ENCODE measurements at places on chromosomes 4 and X.

DNA sequence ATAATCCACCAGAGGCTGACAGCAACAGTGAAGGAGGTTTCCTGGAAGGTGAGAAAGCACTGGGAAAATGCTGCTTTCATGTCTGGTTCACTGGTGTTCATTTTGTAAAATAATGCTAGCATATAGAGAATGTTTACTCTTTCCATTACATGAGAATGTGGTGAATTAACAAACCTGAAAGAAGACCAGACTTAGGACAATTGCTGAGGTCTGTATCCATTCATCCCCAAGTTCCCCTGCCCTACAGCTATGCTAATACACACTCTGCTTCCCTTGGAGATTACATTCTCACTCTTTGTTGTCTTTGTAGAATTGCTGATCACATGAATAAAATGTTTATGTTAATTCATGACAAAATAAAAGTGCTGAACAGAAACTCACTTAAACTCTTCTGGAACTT lies 99.5 kb downstream of the ARHGAP6 start:
- no peak for DNase-seq

DNA sequence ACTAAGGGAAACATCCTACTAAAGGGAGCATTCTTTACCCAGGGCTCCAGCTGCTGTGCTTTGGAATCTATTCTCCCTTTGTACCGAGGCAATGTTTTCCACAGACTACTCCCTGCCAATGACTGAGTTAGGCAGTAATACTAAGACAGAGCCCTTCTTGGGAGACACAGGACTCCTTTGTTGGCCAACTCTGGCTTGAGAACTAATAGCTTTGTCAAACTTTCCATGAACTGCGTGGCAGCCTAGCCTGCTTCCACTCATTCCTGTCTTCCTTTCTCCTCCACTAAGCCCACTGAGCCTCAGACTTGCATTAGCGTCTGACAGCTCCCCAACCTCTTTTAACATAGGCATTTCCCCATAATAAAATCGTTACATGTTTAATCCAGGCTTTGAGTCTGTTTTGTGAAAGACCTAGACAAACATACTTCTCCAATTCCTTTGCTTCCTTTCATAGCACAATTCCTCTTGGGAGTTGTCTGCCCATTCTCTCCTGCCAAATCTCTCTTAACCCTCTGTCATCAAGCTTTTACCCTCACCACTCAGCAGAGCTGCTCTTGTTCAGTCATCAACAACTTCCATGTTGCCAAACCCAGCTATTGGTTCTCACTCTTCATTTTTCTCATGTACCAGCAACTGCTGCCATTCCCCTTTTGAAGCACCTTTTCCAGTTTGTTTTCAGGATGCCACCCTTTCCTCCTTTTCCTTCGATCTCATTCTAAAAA lies 300.3 kb upstream of the IGFBP7 start:
- no peak for DNase-seq

DNA sequence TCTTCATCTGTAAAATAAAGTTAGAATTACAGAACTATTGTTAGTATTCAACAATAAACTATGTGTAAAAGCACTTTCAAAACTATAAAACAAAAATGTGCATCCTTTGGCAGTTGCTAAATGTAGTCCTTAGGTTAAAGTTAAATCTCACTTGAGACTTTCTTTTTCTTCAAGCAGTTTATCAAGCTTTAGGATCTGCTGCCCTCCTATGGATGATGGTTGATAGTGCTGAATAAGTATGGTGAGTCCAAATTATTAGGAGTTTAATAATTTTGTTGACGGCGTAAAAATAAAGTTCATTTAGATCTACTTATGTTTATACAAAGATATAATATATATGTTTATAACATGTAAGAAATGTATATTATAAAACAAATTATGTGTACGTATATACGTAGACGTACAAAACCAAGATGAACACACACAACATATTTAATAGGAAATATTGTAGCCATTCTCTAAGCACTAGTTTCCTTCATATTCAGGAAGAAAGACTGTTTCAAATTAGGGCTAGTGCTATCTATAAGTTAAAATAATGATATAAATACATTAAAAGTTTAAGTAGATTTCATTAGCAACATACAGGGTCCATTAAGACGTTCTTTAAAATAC lies 22.3 kb downstream of the UGT2A2 start:
- DNase-seq, result no peak

- no peak for DNase-seq
Observed at GRCh38 chr4:189124149-189124758, 816.4 kb upstream of the FRG1 start.

- DNase-seq, result no peak
Observed at GRCh38 chrX:133697656-133698055, 282.4 kb upstream of the GPC4 start.

DNA sequence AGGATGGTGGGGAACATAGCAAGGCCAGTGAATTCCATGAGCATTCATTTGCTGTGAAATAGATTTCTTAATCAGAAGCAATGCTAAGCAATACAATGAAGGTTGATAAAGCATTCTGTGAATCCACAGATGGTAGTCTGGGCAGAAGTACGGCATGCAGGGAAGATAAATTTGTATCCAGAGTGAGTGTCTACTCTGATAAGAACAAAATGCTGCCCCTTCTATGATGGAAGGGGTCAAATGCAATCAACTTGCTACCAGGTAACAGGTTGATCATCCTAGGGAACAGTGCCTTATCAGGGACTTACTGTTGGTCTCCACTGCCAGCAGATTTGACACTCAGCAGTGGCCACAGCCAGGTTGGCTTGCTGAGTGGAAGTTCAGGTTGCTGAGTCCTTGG lies 189.4 kb downstream of the MAB21L2 start:
- no peak for DNase-seq

DNA sequence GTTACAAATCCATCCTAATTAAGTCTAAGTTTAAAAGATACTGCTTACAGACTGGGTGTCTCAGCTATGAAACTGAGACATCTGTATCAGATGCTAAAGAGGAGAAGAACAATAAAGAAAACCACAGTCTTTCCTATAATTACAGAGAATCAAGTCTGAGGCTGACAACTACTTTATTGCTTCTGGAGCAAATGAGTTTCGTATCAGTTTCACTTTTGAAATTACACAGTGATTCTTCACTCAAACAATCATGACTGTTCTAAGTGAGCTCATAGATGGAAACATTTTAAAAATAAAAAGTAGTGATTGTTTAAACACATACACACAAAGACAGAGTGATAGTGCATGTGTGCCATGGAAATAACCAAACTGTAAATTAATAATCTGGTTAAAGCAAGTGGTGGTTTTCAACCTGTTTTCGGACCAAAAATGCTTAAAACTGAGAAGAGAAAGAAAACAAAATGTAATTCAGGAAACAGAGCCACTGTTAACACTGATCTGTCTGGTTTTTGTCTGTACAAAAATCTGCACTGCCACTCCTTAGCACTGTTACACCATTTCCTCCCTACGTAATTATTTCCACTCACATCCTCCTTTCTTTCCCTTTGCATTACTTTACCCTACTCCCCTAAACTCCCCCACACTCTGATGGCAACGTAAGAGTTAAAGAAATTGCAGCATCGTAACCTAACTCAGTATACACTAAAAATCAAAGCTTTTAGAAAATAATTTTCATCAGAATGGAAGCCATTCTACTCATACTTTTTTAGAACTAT lies 12.5 kb downstream of the RFC1 start:
- peak; percentile 25 for DNase-seq

DNA sequence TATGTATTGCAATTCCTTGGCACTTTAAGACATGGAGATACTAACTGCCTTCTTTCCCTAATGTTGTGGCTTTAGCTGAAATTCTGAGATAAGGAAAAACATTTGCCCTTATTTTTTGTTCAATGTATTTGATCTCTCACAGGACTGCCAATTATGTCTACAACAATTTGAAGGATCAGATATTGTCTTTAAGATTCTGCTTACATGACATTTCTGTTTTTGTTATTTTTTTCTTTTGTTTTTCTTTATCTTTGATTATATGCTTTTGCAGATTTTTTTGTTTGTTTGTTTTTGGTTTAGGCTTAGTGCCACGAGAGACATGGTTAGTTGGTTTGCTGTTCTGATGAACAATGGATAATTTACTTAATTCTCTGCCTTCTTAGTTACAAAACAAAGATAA lies 303.3 kb downstream of the TECRL start:
- no peak for DNase-seq

DNA sequence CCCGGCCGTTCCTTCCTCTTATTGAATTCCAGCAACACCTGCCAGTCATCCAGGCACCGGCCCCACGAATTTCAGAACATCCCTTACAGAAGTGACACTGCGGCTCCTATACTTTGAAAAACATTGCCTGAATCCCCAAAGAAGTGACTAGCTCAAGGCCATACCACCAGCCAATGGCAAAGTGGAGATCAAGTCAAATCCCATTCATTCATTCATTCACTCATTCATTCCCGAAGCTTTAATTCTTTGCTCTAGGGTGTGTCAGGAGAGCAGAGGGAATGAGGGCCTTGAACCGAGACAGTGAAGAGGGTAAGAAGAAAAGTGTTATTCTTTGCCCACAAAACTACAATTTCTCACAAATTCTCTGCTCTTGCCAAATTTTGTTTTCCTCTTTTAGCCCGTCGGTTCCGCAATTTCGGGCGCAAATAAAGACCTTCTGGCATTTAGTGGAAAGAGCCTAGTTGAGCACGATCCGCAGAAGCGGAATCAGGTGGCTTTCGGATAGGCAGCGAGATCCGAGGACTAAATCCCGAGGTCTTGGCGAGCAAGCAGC lies 824 bp upstream of the HMGB3 start:
- DNase-seq, result no peak

DNA sequence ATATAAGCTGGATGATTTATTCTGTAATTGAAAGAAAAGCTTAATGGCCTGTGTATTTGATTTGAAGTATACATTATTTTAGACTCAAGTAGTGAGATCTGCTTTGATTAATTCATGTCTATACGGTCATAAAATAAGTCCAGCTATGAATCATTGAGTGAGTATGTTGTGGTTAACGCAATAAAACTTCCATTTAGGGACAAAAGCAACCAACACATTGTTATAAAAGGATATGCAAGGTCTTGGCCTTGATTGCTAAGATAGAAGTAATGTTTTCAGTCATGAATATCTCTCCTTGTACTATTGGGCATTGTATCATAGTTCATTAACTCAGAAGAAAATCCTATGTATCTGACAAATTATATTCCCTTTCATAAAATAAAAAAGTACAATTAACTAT lies 162.1 kb downstream of the EPHA5 start:
- DNase-seq, result no peak

- DNase-seq, result no peak
Observed at GRCh38 chrX:46710927-46711623, 47.8 kb downstream of the SLC9A7 start.

DNA sequence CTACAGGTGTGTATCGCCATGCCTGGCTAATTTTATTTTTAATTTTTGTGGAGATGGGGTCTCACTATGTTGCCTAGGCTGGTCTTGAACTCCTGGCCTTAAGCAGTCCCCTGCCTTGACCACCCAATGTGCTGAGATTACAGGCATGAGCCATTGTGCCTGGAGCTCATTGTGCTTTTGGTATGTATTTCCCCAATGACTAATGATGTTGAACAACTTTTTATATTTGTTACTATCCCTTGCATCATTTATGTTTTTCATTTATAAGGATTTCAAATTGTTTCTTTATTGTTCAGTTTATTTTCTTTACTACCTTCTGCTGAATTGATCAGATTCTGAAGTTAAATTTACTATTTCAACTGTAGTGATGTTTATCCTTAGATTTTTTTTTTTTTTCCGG lies 199.7 kb downstream of the CEP135 start:
- no peak for DNase-seq

DNA sequence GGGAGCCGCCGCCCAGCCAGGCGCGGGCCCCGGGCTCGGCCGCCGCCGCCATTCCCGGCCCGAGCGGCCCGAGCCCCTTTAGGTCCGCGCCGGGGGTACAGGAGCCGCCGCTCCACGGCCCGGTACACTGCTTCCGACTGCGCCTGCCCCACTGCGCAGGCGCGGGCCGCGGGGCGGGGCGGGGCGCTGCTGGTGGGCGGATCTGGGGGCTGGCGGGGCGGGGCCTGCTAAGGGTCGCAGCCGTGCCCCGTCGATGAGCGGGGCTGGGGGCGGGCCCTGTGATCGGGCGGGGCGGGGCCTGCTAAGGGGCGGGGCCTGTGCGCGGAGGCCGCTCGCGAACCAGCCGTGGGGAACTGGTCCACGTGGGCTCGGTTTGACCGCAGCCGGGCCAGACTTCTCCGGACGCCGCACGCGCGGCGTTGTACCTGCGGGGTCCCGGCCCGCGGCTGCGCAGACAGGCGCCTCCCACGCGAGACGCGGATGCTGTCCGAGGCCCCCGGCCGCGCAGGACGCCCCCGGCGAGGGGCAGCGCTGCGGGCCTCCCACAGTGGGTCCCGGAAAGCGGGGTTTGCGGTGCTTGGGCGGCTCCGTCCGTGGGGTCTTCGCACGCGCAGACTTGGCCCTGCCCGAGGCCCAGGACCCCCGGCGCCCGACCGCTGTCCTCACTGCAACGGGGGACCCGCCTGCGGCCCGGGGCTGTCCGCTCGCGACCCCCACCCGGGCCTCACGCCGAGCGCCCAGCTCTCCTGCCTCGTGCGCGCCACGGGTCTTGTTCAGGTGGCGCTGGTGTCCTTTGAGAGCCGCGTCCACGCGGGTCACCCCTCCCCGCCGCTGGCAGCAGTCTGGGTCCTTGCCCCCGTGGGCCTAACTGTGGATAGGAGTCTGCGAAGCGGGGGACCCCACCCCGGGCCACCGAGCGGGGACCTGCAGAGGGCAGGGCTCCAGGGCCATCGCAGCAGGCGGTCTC lies at the start of gene DGKQ:
Gene DGKQ, minus strand, starts transcription at position 139 of the 967 bp plus-strand sequence. Its CDS starts 87 bp downstream, at position 52.
- peak; percentile 97 for DNase-seq

DNA sequence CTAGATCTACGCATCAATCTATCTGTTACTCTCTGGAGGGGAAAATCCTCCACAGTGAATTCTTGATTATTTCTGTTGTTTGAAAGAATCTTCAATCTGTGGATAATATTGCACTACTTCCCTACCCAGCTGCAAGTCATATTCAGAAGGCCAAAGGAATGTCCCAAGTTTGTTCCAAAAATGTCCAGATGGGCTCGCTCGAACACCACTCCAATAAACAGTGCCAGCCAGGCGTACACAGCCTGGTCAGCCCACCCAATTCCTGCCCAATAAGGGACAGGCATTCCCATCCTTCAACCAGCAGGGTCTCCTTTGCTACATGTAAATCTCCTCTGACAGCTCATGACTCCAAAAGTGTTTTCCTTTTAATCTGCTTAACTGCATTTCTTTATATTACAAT lies 80.7 kb upstream of the GPM6B start:
- DNase-seq, result no peak

DNA sequence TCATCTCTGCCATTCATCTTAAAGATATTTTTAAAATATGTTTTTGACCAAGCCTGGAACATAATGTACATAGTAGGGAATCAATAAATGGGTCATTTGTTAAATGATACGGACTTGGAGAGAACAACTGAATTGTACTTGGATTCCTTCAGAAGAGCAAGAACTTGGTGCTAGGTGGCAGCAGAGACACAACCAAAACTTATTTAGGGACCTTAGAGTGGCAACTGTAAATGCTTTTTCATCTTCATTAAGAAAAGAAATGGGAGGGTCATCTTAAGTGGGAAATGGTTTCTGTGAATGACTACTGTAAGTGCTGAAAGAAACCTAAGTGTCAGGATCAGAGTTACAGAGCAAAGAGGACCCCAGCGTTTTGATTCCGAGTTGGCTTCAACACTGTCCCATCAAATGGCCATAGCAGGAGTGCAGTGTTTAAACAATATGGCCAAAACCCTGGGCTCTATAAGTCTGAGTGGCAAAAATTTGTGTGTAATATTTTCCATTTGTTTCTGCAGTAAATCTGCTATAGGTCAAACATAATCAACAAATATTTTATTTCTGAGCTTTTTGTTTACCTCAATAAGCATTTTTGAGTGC lies 213.6 kb downstream of the PALLD start:
- DNase-seq, result peak; percentile 47

- no peak for DNase-seq
Observed at GRCh38 chr4:128847082-128847724, 37.7 kb downstream of the JADE1 start.
